H9 (cell line): ENCODE measurements at places on chromosomes 2 and 18. TPM values are rescaled to one million over a fixed set of nuclear protein-coding genes. Genes with fewer than 3 reads are reported as not detected.
A peak's percentile ranks its signal among the peaks of the same experiment; 100 is the strongest.

Gene FIGN
- 12.9 and 14.6 TPM in 2 replicates for total RNA-seq

DNA sequence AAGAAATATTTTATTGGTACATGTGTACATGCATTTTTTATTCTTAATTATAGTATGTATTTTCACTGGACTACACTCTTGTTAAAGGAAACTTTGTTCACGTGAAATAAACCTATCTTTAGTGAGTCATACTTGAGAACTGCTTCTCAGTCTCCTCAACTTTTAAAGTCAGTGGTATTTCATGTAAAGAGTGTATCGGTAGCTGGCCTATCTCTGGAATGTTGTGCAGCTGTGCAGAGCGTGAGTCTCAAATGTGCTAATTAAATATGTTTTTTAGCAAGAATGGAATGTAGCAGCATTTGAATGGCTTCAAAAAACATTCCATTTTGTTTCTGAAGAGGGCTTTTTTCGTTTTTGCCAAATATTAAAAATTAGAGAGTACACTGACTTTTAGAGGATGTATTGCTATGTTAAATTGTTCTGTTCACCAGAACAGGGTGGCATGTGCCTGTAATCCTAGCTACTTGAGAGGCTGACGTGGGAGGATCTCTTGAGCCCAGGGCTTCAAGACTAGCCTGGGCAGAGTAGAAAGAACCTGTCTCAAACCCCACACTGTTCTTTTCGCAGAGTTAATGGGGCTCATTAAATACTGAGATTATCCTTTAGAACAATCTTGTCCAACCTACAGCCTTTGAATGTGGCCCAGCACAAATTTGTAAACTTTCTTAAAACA, 14.3 kb downstream of the SPTBN1 start:
- no peak overlapping the region for H3K27ac ChIP-seq
- H3K4me1 ChIP-seq = peaks cover 3% of the 10 kb centered on the region; the same call in 1 of the 2 replicates
- H3K27me3 ChIP-seq = no peaks in the 10 kb centered on the region
- no peak for DNase-seq
- H3K4me3 ChIP-seq = no peak overlapping the region

DNA sequence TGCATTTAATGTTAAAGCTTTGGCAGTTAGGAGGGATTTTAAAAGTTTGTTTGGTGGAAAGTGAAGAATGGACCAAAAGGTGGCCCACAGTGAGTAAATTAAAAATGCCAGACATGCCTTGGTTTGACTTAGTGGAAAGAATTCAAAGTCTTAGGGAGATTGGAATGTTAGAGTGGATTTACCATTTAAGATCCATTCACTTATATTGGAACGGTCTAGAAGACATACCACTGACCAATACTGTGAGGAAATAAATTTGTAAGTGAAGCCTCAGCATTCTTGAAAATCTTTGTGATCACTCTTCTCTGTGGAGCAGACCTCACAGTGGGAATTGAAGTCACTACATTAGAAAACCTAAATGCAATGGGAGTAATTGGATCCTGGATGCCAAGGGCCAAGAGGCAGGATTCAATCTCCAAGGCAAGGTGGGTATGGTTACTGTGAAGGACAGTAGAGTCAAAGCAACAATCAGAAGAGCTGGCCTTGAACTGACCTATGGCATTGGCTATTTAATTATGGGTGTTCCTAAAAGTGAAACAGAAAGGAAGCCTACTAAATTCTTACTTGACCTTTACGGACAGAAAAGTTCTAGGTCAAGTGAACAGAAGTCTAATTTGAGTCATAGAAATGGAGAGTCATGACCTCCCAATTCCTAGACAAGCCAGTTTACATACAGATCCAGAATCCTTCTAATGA, 40.2 kb upstream of the VRK2 start:
- no peaks in the 10 kb centered on the region for H3K4me1 ChIP-seq
- DNase-seq = no peak
- H3K36me3 ChIP-seq = no peaks in the 10 kb centered on the region
- no peak overlapping the region for H3K27ac ChIP-seq
- no peaks in the 10 kb centered on the region for H3K27me3 ChIP-seq

Gene FSIP2
- 1.8 and 2.4 TPM in 2 replicates for total RNA-seq

DNA sequence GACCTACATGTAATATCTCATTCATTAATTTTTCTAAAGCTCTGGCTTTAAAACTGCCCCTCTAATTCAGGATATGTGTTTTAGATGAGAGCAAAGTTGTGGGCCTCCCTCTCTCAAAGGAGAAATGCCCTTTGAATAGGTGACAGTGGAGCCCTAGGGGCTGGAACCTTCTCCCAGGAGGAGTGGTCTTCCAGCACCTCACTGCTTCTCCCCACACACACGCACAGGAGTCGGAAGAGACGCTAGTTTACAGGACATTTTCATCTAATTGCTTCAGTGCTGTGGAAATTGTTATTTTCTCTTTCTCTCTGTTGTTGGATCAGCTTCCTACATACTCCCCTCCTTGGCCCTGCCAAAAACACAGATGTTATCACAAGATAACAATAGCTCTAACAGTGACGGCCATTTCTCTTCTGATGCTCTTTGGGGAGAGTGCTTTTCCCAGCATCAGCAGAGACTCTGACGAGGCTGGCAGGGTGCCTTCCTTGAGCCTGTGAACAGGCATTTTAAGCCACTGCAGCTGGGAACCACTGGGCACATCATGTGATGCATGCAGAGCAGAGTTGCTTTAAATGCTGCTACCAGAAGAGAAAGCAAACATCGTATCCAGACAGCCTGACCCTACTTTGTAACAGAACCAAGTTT, 209.4 kb upstream of the SP5 start:
- H3K27ac ChIP-seq = no peak overlapping the region
- no peak for DNase-seq
- H3K4me1 ChIP-seq = peaks cover 27% of the 10 kb centered on the region

DNA sequence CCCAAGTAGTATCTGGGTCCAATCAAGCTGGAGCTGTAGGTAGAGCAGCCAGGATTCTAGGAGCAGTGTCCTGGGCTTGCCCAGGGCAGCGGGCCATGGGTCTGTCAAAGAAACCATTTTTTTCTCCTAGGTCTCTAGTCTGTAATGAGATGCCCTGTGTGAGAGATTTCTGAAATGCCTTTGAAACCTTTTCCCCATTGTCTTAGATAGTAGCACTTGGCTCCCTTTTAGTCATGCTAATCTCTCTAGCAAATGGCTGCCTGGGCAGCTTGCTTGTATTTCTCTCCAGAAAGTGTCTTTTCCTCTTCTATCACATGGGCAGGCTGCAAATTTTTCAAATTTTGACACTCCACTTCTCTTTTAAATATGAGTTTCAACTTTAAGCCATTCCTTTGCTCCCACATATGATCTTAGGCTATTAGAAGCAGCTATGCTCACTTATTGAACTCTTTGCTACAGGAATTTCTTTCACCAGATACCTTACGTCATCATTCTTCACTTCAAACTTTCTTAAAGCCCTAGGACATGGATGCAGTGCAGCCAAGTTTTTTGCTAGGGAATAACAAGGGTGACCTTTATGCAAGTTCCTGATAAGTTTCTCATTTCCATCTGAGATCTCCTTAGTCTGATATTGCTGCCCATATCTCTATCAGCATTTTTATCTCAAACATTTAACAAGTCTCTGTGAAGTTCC, 890.2 kb upstream of the VRK2 start:
- no peaks in the 10 kb centered on the region; the same call in 1 of the 2 replicates for H3K36me3 ChIP-seq
- DNase-seq = peak; percentile 50
- H3K4me3 ChIP-seq = no peak overlapping the region
- H3K27ac ChIP-seq = no peak overlapping the region

DNA sequence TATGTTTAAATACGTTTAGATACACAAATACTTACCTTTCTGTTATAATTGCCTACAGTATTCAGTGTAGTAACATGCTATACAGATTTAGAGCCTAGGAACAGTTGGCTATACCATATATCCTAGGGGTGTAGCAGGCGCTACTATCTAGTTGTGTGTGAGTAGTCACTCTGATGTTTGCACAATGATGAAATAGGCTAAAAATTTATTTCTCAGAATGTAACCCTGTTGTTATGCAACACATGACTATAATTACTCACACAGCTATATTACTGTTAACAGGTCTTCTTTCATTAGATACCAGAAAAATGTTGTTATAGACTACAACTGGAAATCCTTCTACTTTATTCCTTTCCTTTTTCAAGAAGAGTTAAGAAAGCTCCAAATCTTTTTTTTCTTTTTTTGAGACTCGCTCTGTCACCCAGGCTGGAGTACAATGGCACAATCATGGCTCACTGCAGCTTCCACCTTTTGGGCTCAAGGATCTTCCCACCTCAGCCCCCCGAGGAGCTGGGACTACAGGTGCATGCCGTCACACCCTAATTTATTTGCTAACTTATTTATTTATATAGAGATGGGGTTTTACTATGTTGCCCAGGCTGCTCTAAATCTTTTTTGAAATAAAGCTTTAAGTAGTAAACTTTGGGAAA, 48.5 kb downstream of the C2orf74 start:
- H3K27me3 ChIP-seq = no peaks in the 10 kb centered on the region
- H3K36me3 ChIP-seq = peaks cover 52% of the 10 kb centered on the region
- DNase-seq = no peak
- no peaks in the 10 kb centered on the region for H3K4me1 ChIP-seq
- no peak overlapping the region for H3K4me3 ChIP-seq

Gene FN1
- 56.0 and 61.3 TPM in 2 replicates for total RNA-seq

DNA sequence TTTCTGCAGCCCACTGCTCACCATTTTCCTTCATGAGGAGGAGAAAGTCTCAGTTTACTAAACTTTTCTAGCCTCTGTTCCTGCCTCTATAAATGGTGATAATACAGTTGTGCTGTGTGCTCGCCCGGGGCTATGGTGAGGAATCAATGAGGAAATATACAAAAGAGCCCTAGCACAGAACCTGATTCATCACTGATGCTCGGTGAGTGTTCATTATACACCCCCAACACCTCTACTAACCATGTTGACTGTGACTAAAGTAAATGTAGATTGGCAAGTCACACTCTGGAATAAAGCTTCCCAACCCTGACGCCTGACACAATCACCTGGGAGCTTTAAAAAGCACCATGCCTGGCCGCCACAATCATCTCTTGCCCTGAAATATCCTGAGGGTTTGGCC, 118.8 kb upstream of the CYP1B1 start:
- H3K4me3 ChIP-seq = no peak overlapping the region
- no peaks in the 10 kb centered on the region for H3K36me3 ChIP-seq
- H3K4me1 ChIP-seq = 0 out of 2 replicates have a peak, but pooled peaks cover 8% of the 10 kb centered on the region
- no peaks in the 10 kb centered on the region for H3K27me3 ChIP-seq

Gene ALK
- not detected in 2 replicates for total RNA-seq

Gene PIEZO2
- total RNA-seq = 3.9 and 5.9 TPM in 2 replicates

Gene ZNF519
- total RNA-seq = 21.9 and 24.3 TPM in 2 replicates

Gene RAPGEF4
- total RNA-seq = 1.4 and 1.5 TPM in 2 replicates

GRCh38 chr2:178824181-178824580, 17.0 kb upstream of the TTN start:
- DNase-seq = no peak
- no peak overlapping the region for H3K4me3 ChIP-seq
- no peaks in the 10 kb centered on the region for H3K27me3 ChIP-seq

Gene HRH4
- total RNA-seq = not detected in 2 replicates

- DNase-seq = no peak
- no peaks in the 10 kb centered on the region for H3K27me3 ChIP-seq
- H3K27ac ChIP-seq = no peak overlapping the region
- H3K4me1 ChIP-seq = no peaks in the 10 kb centered on the region
- H3K4me3 ChIP-seq = no peak overlapping the region
Measured at GRCh38 chr2:240898108-240898730, 2.3 kb upstream of the MAB21L4 start.

DNA sequence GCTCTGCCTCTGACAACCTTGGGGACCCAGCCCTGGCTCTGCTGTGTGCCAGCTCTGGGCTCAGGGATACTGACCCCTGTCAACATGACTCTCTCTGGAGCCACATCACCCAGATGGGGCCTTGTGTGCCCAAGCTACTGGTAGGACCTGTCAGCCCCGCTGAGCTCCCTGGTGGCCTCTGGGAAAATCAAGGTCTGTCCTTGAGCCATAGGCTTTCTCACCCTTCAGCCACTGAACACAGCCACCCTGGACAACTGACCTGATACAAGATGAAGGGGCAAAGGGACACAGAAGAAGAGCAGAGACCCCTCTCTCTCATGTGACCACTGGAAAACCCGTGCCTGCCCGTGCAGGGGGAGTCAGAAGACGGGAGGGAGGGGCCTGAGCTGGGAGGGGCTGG, 7.8 kb downstream of the CCDC74A start:
- no peaks in the 10 kb centered on the region for H3K4me1 ChIP-seq
- no peaks in the 10 kb centered on the region for H3K36me3 ChIP-seq
- H3K4me3 ChIP-seq = no peak overlapping the region
- H3K27ac ChIP-seq = no peak overlapping the region
- no peak for DNase-seq

DNA sequence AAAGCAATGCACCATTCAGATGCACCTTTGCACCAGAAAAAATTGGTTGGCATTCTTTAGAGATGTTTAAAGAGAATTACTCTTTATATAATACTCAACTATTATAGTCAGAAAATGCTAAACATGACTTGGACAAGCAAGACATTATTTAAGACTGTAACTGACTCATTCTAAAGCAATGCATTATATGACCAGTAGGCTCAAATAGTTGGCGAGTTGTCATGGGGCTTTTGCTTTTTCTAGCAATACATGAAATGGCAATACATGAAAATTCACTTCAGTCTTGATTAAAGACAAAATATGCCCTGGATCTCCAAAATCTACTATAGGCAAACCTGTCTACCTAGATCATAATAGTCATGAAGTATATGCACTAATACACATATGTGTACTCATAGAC, 216.9 kb upstream of the VWC2L start:
- H3K4me1 ChIP-seq = no peaks in the 10 kb centered on the region
- H3K27ac ChIP-seq = no peak overlapping the region
- no peak overlapping the region for H3K4me3 ChIP-seq
- H3K36me3 ChIP-seq = no peaks in the 10 kb centered on the region

Gene SIX3
- total RNA-seq = 0.35 and 0.55 TPM in 2 replicates

DNA sequence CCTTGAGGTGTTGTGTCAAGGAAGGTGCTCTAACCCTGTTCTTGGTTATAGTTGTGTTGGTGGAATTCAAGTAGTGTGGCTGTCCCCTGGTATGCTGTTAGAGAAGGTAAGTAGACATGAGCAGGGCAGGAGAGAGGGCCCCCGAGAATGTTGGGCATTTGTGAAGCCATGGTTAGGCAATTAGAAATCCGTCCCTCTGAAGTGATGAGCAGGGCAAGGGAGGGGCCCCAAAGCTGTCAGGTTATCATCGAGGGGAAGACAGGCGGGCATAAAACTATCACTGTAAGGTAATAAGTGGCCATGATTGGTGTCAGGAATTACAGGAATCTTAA, 5.2 kb downstream of the XRCC5 start:
- no peak overlapping the region for H3K4me3 ChIP-seq
- DNase-seq = no peak
- H3K27ac ChIP-seq = peak overlapping the region; percentile 34
- H3K27me3 ChIP-seq = no peaks in the 10 kb centered on the region
- peaks cover 65% of the 10 kb centered on the region for H3K36me3 ChIP-seq

DNA sequence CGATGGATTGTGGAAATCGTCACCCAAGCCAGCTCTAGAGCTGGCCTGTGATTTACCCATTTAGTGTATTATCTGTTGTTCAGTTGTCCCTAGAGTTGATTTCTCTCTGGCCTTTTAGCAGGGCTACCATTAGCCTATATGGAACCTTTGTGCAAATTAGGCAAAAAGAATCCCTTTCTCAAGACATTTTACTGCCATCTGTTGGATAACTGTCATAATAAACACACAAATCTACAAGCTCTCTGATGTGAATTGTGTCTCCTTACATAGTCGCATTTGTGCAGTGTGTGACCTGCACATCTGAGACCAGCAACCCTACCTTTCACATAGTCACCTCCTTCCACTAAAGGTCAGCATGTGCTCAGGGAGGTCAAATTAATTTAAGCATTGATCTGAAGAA, 34.0 kb downstream of the LOXHD1 start:
- no peak overlapping the region for H3K4me3 ChIP-seq
- H3K36me3 ChIP-seq = no peaks in the 10 kb centered on the region
- no peak for DNase-seq
- H3K27me3 ChIP-seq = no peaks in the 10 kb centered on the region

Gene PLB1
- total RNA-seq = 0.42 TPM in 1 of 2 replicates, not detected in the other

Gene OXER1
- 1.6 TPM in 2 replicates for total RNA-seq
